ENCODE measurements at places on chromosomes 4 and X.

DNA sequence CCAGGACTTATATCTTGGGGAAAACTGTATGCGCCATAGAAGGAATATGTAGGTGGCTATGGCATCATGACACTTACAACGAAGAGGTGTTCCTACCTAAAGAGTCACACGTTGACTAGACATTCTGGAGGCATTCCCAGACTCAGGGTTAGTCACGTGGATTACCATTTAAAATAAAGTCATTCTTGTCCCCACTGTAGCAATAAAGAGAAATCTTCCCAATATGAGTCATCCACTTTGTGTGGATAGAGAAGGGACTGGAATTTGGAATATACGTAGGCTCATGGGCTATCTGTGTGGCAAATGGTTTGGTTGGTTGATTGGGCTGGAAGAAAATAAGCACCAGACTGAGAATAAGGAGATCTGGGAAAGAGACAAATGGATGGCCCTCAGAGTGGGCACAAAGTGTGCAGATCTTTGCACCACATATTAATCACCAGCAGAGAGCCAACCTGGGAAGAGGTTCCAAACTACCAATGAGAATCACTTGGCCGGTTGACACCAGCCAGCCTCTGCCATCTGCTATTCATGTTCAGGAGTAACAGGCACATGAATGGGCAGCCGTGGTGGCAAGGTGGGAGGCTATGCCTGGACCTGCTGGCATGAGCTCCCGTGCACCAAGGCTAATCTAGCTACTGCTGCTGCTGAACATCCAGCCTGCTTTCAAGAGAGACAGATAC lies 41.0 kb downstream of the MTNR1A start:
- no peak for DNase-seq

- no peak for DNase-seq
These were observed 370.3 kb upstream of the SMIM31 start for GRCh38 chr4:164383358-164384220.

DNA sequence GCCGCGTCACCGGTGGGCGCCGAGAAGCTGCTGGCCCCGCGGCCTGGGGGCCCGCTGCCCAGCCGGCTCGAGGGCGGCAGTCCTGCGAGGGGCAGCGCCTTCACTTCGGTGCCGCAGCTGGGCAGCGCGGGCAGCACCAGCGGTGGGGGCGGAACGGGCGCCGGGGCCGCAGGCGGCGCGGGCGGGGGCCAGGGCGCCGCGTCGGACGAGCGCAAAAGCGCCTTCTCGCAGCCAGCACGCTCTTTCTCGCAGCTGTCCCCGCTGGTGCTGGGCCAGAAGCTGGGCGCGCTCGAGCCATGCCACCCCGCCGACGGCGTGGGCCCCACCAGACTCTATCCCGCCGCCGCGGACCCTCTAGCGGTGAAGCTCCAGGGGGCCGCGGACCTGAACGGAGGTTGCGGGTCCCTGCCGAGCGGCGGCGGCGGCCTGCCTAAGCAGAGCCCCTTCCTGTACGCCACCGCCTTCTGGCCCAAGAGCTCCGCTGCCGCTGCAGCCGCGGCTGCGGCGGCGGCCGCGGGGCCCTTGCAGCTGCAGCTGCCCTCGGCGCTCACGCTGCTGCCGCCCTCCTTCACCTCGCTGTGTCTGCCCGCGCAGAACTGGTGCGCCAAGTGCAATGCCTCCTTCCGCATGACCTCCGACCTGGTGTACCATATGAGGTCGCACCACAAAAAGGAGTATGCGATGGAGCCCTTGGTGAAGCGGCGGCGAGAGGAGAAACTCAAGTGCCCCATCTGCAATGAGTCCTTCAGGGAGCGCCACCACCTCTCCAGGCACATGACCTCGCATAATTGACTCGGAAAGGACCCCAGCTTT lies 5.6 kb downstream of the PRDM8 start:
- DNase-seq = peak; percentile 46

DNA sequence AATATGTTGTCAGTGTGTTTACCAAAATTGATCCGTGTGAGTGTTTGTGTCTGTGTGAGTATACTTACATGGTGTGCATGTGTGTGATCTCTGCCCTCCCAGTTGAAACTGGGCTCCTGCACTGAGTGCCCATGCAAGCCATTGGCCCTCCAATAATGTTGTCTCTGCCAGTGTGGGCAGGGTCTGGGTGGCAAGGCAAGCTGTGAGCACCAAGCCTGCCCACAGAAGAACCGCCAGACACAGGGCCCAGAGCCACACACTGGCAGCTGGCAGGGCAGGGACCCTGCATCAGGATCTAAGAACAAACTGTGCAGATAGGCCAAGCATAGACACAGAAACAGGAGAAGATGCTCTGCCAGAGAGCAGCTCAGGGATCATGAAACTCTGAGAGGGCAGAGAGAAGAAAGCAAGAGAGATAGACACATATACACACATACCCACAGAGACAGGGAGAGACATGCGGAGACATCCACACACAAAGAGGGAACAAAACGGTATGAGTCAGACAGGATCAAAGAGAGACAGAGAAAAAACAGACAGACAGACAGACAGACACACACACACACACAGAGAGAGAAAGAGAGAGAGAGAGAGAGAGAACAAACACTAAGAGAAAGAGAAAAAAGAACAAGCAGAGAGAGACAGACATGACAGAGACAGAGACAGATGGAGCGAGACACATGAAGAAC lies 555.0 kb downstream of the MID1IP1 start:
- DNase-seq = no peak

GRCh38 chrX:68396953-68397352 lies 36.3 kb downstream of the OPHN1 start:
- no peak for DNase-seq

- no peak for DNase-seq
These were observed 62.9 kb downstream of the TMEM165 start for GRCh38 chr4:55458611-55459010.

GRCh38 chrX:17581641-17582040 lies 155.7 kb upstream of the SCML1 start:
- no peak for DNase-seq

DNA sequence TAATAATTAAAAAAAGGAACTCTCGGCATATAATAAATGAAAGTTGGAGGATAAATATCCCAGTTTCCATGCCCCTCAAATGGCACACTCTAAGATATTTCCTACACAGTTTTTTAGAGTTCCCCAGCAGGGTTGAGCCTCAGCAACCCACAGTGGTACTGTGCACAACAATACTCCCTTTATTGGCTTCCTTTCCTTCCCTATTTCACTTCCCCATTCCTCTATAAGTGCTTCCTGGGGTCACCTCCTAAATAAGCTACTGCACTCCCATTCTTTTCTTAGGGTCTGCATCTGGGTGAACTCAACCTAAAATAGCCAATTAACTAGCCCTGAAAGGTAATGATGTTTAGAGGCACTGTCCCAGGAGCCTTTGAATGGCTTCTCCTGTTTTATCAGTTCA lies 76.4 kb upstream of the NHS start:
- no peak for DNase-seq

DNA sequence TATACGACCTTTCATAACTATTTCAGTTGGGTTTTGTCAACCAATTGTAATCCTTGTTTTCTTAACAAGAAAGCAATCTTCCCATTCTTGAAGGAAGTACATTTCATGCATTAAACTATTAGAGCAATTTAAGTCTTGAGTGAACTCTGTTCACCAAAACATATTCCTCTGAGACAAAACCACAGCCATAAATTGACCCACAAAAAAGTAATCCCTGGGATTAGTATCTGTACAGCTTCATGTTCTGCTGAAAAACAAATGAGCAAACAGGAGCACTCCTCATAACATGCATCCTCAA lies 207.0 kb upstream of the PDE5A start:
- DNase-seq = no peak

GRCh38 chr4:150366487-150366999 lies 215.4 kb upstream of the MAB21L2 start:
- DNase-seq = no peak

GRCh38 chr4:3206439-3207100 lies 42.4 kb upstream of the MSANTD1 start:
- no peak for DNase-seq

DNA sequence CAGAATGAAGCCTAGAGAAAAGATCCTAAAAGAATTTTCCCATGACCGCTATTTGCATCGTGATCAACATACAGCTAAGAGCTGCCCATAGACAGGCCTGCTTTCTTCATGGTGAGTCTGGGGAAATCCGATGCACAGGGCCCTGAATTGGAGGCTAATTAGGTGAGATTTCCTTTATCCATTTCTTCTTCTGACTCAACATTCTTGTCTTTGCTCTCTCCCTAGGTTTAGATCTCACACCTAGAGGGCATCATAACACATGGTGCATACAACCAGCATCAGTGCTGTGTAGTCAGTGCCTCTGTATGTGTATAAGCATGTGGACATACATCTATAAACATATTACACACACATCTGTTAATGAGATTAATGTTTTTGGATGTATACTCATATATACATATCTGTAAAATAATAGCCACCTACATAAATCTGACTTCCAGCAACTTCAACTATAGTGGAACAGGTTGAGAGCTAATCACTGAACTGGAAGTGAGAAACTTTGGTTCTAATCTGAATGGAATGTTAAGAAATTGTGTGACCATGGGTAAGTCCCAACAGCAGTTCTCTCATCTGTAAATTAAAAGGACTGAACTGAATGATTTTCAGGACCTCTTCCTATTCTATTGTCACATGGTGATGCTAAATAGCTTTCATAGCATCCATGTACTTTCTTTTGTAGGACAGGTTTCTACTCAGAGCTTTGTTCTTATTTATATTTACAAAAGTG lies 17.5 kb downstream of the GATB start:
- DNase-seq = no peak

- DNase-seq = no peak
These were observed 97.0 kb upstream of the PJA1 start for GRCh38 chrX:69262036-69262936.
